Activated CD8-positive, alpha-beta T cell treated with anti-CD3 and anti-CD28 coated beads for 36 hours (primary cell): ENCODE measurements at places on chromosomes 13 and 19. TPM values are rescaled to one million over a fixed set of nuclear protein-coding genes. Genes with fewer than 3 reads are reported as not detected.

SRRM5 gene
- total RNA-seq = 0.54 TPM

XRCC1 gene
- total RNA-seq = 29.4 TPM

MARK4 gene
- total RNA-seq = 18.5 TPM

IGFLR1 gene
- 140 TPM for total RNA-seq

ZNF682 gene
- total RNA-seq = 8.9 TPM

CEACAM20 gene
- not detected for total RNA-seq

ZNF571 gene
- 3.4 TPM for total RNA-seq

GRCh38 chr19:5692723-5693194 is 2.7 kb downstream of the RPL36 start:
- H3K27me3 ChIP-seq = no peaks in the 10 kb centered on the region
- peak; percentile 24 for DNase-seq
- H3K36me3 ChIP-seq = peaks cover 52% of the 10 kb centered on the region
- H3K4me3 ChIP-seq = peak overlapping the region; percentile 99
- peak overlapping the region; percentile 97 for H3K27ac ChIP-seq

DNA sequence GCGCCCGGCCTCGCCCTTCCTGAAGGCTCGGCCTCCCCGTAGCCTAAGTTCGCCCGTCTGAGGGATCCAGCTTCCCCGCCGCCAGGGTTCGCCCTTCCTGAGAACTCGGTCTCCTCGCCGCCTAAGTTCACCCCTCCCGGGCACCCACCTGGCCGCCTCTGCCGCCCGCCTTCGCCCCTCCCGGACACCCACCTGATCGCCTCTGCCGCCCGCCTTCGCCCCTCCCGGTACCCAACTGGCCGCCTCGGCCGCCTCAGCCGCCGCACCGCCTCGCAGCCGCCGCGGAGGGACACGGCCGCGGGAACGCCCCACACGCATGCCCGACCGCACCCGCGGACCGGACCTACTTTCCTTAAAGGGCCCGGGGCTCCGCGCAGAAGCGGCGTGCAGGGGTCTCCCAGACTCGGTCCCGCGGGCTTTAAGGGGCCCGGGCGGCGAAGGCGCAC is at the start of gene MOB3A:
Gene MOB3A (minus strand): TSS at position 293 of the 446 bp plus-strand sequence. CDS start 17,766 bp downstream, outside the sequence.
- H3K27me3 ChIP-seq = no peaks in the 10 kb centered on the region
- peak; percentile 89 for DNase-seq
- H3K4me3 ChIP-seq = peak within 1 kb of the TSS; percentile 85
- peaks cover 27% of the 10 kb centered on the region for H3K4me1 ChIP-seq

GRCh38 chr19:30340771-30341561 is 31.2 kb upstream of the ZNF536 start:
- no peak for DNase-seq
- no peaks in the 10 kb centered on the region for H3K4me1 ChIP-seq
- no peak overlapping the region for H3K27ac ChIP-seq
- H3K27me3 ChIP-seq = no peaks in the 10 kb centered on the region

- no peak overlapping the region for H3K4me3 ChIP-seq
- no peaks in the 10 kb centered on the region for H3K4me1 ChIP-seq
- H3K27me3 ChIP-seq = no peaks in the 10 kb centered on the region
- H3K27ac ChIP-seq = no peak overlapping the region
Observed at GRCh38 chr19:34241513-34242337, 12.6 kb upstream of the GARRE1 start.

- H3K27ac ChIP-seq = no peak overlapping the region
- H3K4me1 ChIP-seq = no peaks in the 10 kb centered on the region
- H3K4me3 ChIP-seq = no peak overlapping the region
- peaks cover 17% of the 10 kb centered on the region for H3K27me3 ChIP-seq
- no peaks in the 10 kb centered on the region for H3K36me3 ChIP-seq
Observed at GRCh38 chr13:39362652-39363381, 240.2 kb downstream of the LHFPL6 start.

- H3K4me3 ChIP-seq = no peak overlapping the region
- no peaks in the 10 kb centered on the region for H3K27me3 ChIP-seq
- peaks cover 16% of the 10 kb centered on the region for H3K4me1 ChIP-seq
- H3K27ac ChIP-seq = no peak overlapping the region
Observed at GRCh38 chr19:28397800-28398199, 815.2 kb downstream of the UQCRFS1 start.

- H3K27me3 ChIP-seq = no peaks in the 10 kb centered on the region
- H3K36me3 ChIP-seq = peaks cover 55% of the 10 kb centered on the region
- peaks cover 21% of the 10 kb centered on the region for H3K4me1 ChIP-seq
- no peak overlapping the region for H3K27ac ChIP-seq
Observed at GRCh38 chr19:55667958-55668357, 7.1 kb upstream of the EPN1 start.
